Dermis microvascular lymphatic vessel endothelial cell (primary cell): ENCODE measurements at places on chromosomes 12 and 14. TPM values are rescaled to one million over a fixed set of nuclear protein-coding genes. Genes with fewer than 3 reads are reported as not detected.

- no peak for DNase-seq
These were observed 23.8 kb downstream of the OAS2 start for GRCh38 chr12:113002155-113002554.

The SELPLG gene
- total RNA-seq = 0.13 and 0.26 TPM in 2 replicates

DNA sequence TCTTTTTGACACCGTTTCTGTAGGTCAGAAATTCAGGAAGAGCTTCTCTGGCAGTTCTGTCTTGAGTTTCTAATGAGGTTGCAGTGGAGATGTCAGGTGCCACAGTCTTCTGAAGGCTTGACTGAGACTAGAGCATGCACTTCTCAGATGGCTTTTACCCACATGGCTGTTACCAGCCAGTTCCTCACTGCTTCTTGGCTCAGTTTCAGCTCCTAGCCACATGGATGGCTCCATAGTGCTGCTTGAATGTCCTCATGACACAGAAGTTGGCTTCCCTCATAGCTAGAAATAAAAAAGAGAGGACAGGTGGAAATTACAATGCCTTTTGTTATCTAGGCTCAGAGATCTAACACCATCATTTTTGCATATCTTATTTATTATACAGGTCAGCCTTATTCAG, 38.1 kb upstream of the SLC2A13 start:
- DNase-seq = no peak

GRCh38 chr12:131793243-131794022, 34.8 kb upstream of the MMP17 start:
- DNase-seq = no peak

- no peak for DNase-seq
These were observed 70.4 kb downstream of the CMAS start for GRCh38 chr12:22116376-22116775.
